Sigmoid colon (tissue), 7 donors: ENCODE measurements at places on chromosomes 11 and 22. TPM values are rescaled to one million over a fixed set of nuclear protein-coding genes. Genes with fewer than 3 reads are reported as not detected.
A peak's percentile ranks its signal among the peaks of the same experiment; 100 is the strongest.

GRCh38 chr22:20205964-20206708 lies 55.3 kb upstream of the CCDC188 start:
- peak overlapping the region; percentile 67 for H3K27ac ChIP-seq
- peak; percentile 74 for DNase-seq
- peaks cover 26% of the 10 kb centered on the region for H3K27me3 ChIP-seq
- H3K4me1 ChIP-seq = peaks cover 25% of the 10 kb centered on the region
- H3K4me3 ChIP-seq = peak overlapping the region; percentile 42

- peaks cover 4% of the 10 kb centered on the region for H3K4me1 ChIP-seq
- DNase-seq = no peak
- no peaks in the 10 kb centered on the region for H3K27me3 ChIP-seq
- no peaks in the 10 kb centered on the region for H3K36me3 ChIP-seq
Observed at GRCh38 chr11:95877291-95877690, 46.6 kb downstream of the MTMR2 start.

GRCh38 chr11:96143041-96143521 lies 199.9 kb downstream of the MAML2 start:
- no peaks in the 10 kb centered on the region for H3K36me3 ChIP-seq
- no peaks in the 10 kb centered on the region for H3K27me3 ChIP-seq
- peak overlapping the region; percentile 29 for H3K27ac ChIP-seq

GRCh38 chr11:25566298-25567200 lies 765.4 kb upstream of the ANO3 start:
- no peaks in the 10 kb centered on the region for H3K27me3 ChIP-seq
- no peaks in the 10 kb centered on the region for H3K36me3 ChIP-seq
- no peak overlapping the region for H3K4me3 ChIP-seq

GRCh38 chr11:16924826-16925560 lies 89.2 kb downstream of the PLEKHA7 start:
- H3K27ac ChIP-seq = peak overlapping the region; percentile 13
- no peaks in the 10 kb centered on the region for H3K36me3 ChIP-seq
- peaks cover 27% of the 10 kb centered on the region for H3K27me3 ChIP-seq
- H3K4me3 ChIP-seq = peak overlapping the region; percentile 21
- H3K4me1 ChIP-seq = peaks cover 2% of the 10 kb centered on the region

- H3K27me3 ChIP-seq = no peaks in the 10 kb centered on the region
- H3K4me1 ChIP-seq = no peaks in the 10 kb centered on the region
- no peak overlapping the region for H3K27ac ChIP-seq
- no peak for DNase-seq
- no peak overlapping the region for H3K4me3 ChIP-seq
Observed at GRCh38 chr11:66216911-66217310, 51.5 kb upstream of the RAB1B start.

DNA sequence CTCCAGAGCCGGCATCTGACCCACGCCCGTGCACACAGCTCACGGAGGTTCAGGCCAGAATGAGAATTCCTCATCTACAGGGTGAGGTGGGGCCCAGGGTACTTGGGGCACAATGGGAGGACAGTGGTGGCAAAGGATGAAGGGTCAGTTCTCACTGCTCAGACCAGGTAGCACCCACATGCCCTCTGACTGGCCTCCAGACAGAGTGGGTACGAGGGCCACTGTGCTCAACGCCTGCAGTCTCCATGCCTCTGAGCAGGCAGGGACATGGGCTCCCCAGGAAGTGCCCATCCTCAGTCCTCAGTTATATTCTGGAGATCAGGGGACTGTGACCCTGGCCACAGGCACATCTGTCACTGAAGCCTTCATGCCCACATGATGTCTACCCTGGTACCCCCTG lies 13.0 kb upstream of the CDC42BPG start:
- no peaks in the 10 kb centered on the region for H3K27me3 ChIP-seq
- H3K36me3 ChIP-seq = peaks cover 43% of the 10 kb centered on the region
- peak overlapping the region; percentile 97 for H3K27ac ChIP-seq
- no peak overlapping the region for H3K4me3 ChIP-seq
- DNase-seq = no peak

- no peaks in the 10 kb centered on the region for H3K4me1 ChIP-seq
- no peak overlapping the region for H3K27ac ChIP-seq
- no peak for DNase-seq
- H3K36me3 ChIP-seq = no peaks in the 10 kb centered on the region
- H3K27me3 ChIP-seq = no peaks in the 10 kb centered on the region
Observed at GRCh38 chr11:49221112-49221511, 12.7 kb upstream of the FOLH1 start.

GRCh38 chr11:66315921-66316811 lies 678 bp downstream of the CD248 start:
- peak overlapping the region; percentile 42 for H3K4me3 ChIP-seq
- no peak for DNase-seq
- peak overlapping the region; percentile 86 for H3K27ac ChIP-seq
- H3K4me1 ChIP-seq = peaks cover 67% of the 10 kb centered on the region

DNA sequence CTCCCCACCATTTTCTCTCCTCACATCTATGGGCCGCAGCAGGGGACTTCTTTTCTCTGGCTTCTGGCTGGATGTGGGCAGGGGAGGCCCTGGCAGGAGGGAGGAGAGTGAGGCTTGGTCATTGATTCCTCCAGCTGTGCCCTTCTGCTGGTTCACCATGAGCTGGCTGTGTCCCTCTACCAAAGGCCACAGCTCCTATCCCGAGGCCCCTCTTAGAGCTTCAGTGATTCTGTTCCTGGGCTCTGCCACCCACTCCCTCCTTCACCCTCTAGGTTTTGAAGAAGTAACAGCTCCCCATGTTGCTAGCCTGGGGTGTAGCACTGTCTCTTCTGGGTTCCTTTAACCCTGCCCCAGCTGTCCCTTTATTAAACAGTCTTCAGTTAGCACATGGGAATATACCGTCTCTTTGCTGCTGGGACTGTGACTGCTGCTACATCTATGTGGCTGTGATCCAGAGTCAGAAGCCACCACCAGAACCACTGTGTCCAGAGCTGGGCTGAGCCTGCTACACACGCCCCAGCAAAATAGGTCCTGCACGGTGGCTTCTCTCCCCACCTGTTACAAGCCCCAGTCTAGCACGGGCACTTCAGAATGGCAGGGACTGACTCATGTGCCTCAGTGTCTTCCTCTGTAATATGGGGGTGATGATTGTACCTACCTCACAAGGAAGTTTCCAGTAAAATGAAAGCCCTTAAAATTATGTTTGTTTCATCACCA lies 578 bp upstream of the PARVG start:
- H3K36me3 ChIP-seq = no peaks in the 10 kb centered on the region
- H3K27me3 ChIP-seq = no peaks in the 10 kb centered on the region
- no peak overlapping the region for H3K27ac ChIP-seq
- H3K4me1 ChIP-seq = no peaks in the 10 kb centered on the region
- no peak for DNase-seq

GRCh38 chr22:22944268-22944985 lies 56.8 kb downstream of the IGLL5 start:
- no peaks in the 10 kb centered on the region for H3K4me1 ChIP-seq
- no peak overlapping the region for H3K4me3 ChIP-seq
- DNase-seq = no peak
- H3K27me3 ChIP-seq = no peaks in the 10 kb centered on the region

ARFIP2 gene
- total RNA-seq = 33.9 TPM

RIC3 gene
- 34.9 TPM for total RNA-seq

MFRP gene
- 0.14 TPM for total RNA-seq

MAPK11 gene
- total RNA-seq = 6.2 TPM

KCNJ4 gene
- total RNA-seq = not detected

SAA4 gene
- not detected for total RNA-seq

TST gene
- 30.7 TPM for total RNA-seq

LRRC4C gene
- total RNA-seq = 2.8 TPM

C11orf42 gene
- total RNA-seq = not detected
